COR-L47 (cell line): ENCODE measurements at places on chromosomes 7 and 10.
A peak's percentile ranks its signal among the peaks of the same experiment; 100 is the strongest.

DNA sequence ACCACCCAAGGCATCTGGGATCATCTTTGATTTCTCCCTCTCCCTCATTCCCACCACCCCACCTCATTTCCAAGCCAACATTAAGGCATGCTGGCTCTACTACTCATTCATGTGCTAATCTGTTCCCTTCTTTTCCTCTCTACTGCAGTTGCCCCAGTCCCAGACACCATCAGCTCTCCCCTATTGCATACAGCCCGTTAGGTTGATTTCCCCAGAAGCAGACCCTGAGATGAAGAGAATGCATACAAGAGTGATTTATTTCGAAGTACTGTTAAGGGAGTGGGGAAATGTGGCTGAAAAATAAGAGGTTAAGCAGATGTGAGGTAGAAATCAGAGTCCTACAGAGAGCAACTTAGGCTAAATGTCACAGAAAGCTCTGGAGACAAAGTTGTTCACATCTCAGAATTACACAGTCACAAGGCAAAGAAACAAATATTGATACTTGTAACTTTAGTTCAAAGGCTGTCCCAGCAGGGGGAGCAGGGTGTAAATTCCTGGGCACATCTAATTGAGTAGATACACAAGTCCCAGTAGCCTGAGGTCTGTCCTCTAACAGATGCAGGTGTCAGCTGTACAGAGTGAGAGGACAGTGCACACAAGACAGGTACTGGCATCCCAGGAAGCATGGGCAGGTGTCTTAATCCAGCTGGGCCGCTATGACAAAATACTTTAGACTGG is 20.9 kb downstream of the AKR1D1 start:
- DNase-seq, result peak; percentile 32

GRCh38 chr10:93710333-93710909 is 8.0 kb upstream of the FRA10AC1 start:
- DNase-seq, result no peak

GRCh38 chr7:42869131-42870020 is 42.5 kb downstream of the C7orf25 start:
- DNase-seq, result no peak

DNA sequence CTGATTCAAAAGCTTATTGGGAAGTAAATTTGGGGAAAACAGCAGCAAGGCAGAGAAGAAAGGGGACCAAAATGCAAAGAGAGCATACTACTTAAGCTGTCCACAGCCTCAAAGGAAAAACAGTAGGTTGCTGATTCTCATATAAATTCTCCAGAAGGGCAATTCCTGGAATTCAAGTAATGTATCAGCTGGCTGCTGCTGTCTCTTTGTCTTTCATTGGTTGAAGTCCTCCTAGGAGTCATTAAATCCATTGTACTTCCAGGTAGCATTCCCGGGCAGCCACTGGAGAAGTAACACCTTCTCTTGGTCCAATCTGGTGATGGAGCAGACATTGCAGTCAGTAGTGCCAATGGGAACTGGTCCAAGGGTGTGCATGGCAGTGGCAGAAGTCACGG is 22.7 kb downstream of the BET1 start:
- no peak for DNase-seq

DNA sequence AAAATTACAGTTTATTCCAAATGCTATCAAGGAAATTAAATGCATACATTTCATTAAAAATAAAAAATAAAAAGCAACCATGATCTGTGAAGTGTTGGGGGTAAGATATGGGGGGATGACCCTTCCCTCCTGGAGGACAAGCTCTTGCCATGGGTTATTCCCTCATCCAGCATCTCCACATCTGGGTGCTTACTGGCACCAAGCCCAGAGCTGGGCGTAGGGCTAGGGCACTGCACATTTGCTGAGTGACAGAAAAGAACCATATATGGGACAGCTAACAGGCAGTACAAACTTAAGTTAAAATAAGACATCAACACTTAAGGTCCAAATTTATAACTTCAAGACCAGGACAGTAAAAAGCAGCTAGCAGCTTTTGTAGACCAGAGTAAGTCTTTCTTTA is 10.2 kb downstream of the CCDC6 start:
- DNase-seq, result no peak
